ENCODE measurements at places on chromosomes 4 and X. TPM values are rescaled to one million over a fixed set of nuclear protein-coding genes. Genes with fewer than 3 reads are reported as not detected.

The EVC2 gene
- total RNA-seq = 14.7 TPM

GRCh38 chrX:112636951-112637581, 42.7 kb downstream of the LHFPL1 start:
- no peak for DNase-seq

- DNase-seq = peak; percentile 1
Measured at GRCh38 chrX:108516184-108516583, 76.5 kb downstream of the COL4A5 start.

The USP38 gene
- 24.1 TPM for total RNA-seq

The OPHN1 gene
- 12.5 TPM for total RNA-seq

DNA sequence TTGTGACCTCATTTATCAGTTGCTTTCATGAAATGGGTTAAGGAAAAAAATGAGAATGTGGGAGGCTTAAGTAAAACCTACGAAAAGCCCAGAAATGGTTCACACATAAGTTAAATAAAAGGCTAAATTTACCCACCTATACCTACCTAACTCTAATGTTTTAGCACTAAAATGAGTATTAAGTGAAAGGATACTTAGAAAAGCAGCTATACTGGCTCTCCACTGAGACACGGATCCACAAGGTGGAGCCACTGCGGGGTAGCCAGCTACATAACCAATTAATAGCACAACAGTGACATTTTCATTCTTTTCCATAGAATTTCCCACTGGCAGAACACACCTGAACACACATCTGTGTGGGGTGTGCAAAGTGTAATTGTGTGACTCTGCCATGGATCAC, 101.9 kb downstream of the MAML3 start:
- DNase-seq = peak; percentile 42

The SUPT20HL2 gene
- total RNA-seq = not detected

The SPANXC gene
- not detected for total RNA-seq

DNA sequence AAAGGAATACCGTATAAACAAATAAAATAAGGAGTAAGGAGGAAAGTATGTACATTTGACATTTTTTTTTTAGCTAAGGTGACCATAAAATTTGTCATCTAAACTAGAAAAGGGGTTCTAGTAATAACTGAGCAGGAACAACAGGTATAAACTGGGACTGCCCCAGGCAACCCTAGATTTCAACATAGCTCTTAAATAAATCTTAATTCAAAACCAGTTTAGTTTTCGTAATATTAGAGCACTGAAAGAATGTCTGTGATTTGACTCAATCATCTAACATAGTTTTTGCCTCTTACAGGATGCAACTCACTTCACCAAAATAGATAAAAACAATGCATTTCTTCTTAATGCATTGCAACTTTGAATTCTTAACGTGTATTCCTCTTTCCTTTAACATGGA, 257.7 kb downstream of the ADAMTS3 start:
- DNase-seq = peak; percentile 45

The MAGEA8 gene
- total RNA-seq = not detected

DNA sequence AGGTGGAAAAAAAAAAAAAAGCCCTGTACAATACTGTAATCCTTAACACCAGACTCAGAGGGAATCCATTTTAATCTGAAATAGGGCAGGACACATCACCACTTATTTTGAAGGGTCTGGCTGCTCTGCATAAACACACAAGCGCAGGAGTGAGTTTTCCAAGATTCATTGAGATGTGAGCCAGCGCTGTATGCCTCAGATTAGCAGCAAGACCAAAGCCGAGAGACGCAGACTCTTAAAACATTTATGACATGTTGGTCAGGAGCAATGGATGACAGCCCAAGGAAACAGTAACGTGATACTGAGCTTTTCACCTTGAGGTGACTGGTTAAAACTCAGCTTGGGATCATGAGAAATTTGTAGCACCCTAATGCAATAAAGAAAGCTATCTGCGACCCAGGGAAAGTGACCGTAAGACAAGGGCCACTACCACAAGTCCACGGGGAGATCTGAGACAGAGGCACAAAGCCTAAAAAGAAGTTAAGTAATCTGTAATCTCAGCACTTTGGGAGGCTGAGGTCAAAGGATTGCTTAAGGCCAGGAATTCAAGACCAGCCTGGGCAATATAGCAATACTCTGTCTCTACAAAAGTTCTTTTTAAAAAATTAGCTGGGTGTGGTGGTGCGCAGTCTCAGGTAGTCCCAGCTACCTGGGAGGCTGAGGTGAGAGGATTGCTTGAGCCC, 210.6 kb downstream of the COL25A1 start:
- no peak for DNase-seq

DNA sequence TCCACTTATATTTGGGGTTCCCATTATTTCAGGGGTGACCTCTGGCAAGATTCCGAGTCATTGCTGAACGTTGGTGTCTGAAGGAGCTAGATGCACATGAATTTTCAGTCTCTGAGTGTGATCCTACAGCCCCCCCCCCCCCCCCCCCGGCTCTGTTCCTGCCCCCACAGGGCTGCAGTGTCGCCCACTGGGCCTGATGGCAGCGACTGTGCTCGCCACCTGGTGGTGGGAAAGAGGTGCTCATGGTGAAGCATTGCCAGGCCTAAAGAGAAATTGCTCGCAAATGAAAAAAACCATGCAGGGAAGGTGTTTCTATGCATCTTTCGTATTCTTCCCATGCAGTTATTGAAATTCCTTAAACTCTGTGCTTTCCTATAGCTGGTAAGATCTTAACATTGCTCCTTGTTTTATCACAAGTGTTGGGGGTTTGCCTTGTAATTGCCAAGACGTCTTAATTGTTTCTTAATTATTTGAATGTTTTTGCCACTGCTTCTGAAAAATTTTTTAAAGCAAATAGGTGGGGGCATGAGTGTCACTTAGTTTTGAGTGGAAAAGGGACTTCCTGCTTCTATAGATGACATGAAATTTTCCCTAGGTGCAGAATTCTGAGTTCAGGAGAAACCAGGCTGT, 63.2 kb downstream of the CLDN22 start:
- no peak for DNase-seq

GRCh38 chr4:48636911-48637310, 143.2 kb downstream of the FRYL start:
- DNase-seq = no peak

DNA sequence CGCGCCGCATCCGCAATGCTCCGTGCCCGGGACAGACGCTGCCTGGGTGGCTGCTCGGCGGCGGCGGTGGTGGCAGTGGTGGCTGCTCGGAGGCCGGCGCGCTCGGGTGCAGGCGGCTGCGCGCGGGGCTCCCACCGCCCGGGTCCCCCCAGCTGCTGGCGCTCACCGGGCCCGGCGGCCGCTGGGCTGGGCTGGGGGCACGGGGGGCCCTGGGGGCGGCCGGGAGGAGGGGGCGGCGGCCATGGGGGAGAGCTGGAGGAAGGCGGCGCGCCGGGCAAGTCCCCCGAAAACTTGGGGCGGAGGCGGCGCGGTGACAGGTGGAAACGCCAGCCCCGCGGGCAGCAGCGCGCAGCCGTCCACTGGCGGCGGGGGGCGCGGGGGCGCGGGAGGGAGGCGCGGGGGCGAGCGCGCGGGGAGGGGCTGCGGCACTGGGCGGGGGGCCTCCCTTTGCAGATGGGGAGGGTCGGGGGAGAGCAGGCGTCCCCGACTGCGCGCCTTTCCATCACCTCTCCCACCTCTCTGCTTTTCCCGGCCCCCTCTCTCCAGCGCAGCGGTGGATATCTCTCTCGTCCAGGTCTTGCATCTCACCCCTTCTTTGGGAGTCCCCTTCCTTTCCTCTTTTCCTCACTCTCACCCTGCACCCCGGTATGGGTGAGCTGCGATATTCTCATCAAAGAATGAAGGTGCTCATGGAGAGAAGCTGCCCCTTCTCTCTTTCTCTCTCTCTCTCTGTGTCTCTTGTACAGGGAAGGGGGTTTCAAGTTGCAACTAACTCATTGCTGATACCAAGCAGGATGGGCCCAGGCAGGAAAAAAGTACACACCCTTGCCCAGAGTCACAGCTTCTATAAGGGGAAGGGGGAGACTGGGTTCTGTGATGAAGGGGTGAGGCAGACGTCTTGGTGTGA, 83.7 kb upstream of the DHRSX start:
- no peak for DNase-seq

DNA sequence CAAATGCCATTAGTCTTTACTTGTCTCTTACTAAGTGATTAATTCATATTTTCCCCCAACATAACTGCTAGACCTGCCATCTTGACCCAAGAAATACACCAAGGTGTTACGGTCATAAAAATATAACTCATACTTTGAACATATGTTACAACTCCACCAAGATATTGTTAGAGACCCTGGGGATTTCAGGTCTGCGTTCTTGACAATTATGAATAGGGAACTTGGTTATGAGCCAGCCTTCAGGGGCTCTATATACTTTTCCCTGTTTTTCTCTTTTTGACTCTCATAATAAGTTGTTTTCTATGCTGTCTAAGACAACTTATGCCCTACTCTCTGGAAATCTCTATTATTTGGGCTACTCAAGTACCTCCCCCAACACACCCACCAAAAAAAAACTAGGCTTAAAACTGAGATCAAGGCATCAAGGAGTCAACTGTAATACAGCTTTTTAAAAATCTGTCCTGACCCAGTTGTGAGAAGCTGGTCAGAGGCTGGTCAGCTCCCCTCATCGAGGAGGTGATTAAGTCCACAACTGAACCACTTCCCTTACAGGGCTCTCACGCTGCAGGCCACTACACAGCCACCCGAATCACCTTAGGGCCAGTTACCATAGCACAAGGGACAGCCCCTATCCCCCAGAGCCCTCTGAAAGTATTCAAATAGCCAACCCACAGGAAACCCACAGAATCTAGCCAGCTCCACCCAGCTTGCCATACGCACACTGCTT, 10.5 kb upstream of the TLR3 start:
- DNase-seq = no peak

GRCh38 chr4:78612398-78613178, 61.0 kb downstream of the ANXA3 start:
- DNase-seq = peak; percentile 47

DNA sequence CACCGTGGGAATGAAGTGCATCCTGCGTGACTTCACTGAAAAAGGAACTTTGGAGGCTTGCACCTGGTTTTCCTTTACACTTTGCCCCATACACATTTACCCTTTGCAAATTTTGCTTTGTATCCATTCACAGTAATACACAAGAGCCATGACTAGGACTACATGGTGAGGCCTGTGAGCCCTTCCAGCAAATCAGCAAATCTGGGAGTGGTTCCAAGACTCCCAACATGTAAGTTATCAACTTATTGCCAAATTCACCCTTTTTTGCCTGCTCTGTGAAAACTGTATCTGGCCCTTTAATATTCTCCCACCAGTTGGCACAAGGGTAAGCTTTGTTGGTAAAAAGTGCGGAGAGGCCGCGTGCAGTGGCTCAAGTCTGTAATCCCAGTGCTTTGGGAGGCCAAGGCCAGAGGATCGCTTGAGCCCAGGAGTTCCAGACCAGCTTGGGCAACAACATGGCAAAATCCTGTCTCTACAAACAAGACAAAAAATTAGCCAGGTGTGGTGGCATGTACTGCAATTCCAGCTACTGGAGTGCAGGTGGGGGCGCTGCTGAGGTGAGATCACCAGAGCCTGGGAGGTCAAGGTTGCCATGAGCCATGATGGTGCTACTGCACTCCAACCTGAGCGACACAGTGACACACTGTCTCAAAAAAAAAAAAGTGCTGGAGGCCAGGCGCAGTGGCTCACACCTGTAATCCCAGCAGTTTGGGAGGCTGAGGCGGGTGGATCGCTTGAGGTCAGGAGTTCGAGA, 5.0 kb downstream of the PRMT9 start:
- DNase-seq = no peak
